ENCODE measurements at places on chromosomes 16 and 17.

- DNase-seq, result no peak
Measured at GRCh38 chr17:3004925-3005324, 58.5 kb downstream of the OR1D5 start.

- DNase-seq, result peak; percentile 25
Measured at GRCh38 chr17:64262198-64262999, 661 bp downstream of the TEX2 start.

DNA sequence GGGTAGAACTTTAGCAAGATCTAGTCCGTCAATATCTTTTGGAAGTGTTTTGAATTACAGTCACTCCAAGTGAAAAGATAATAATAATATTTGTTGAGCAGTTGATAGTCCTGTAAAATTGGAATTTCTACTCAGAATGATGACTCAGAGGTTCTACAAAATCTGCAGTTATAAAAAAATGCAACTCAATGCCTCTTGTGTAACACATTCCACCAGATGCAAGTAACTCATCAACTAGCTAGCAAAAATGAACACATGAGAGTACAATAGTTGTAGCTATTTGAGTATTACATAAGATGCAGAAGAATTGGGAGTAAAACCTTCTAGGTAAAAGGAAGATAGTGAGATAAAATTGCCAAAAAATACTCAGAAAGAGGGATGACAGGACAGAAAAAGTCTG, 177.2 kb downstream of the CDH8 start:
- DNase-seq, result no peak

DNA sequence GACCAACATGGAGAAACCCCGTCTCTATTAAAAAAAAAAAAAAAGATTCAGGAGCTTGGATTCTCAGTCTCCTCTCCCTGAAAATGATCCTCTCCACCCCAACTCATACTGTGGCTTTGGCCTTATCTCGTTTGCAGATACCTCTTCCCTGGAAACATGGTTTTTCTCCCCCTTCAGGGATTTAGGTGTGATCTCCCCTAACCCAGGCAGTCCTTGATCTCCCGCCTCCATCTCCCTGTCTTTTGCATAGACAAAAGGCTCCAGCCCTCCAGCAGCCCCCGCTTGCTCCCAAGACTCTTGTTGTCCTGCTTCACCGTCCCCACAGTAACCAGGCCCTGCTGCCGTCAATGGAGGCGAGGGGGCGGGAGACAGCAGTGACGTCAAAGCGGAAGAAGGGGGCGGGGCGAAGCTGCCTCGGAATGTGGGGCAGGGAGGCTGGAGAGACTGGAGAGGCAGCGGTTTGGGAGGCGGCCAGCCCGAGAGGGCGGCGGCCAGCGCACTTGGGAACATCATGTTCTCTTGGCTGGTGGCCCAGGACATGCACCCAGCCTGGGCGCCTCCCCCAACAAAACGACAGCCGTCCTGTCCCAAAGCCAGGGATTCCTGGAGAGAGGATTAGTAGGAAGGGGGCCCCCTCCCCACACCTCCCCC, 1.9 kb upstream of the PER1 start:
- peak; percentile 98 for DNase-seq

DNA sequence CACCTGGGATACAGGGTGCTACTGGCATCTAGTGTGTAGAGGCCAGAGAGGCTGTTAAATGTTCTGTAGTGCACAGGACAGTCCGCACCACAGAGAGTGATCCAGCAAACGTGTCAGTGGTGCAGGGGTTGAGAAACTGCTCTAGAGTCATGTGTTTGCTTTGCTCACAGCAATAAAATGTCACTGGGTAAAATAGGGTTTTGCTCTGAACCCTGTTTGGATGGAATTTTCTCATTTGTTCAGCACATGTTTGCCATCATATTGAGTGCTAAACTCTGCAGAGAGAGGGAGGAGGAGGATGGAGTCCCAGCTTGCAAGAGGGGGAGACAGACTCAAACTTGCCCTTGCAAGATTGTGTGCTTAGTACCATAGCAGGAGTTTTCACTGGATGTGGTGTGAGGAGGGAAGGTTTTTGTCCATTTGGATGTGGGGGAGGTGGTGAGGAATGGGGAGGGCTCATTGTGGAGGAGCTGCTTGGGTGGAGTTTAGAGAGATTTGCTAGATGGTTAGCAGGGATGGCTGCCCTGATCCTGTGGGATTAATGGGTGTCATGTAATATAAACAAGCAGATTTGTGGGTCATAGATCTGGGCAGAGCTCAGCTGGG, 11.8 kb downstream of the PLCG2 start:
- no peak for DNase-seq

All from suppressor macrophage treated with lipopolysaccharide for 4 hours (primary cell).